ENCODE measurements at places on chromosomes 16 and 17.

DNA sequence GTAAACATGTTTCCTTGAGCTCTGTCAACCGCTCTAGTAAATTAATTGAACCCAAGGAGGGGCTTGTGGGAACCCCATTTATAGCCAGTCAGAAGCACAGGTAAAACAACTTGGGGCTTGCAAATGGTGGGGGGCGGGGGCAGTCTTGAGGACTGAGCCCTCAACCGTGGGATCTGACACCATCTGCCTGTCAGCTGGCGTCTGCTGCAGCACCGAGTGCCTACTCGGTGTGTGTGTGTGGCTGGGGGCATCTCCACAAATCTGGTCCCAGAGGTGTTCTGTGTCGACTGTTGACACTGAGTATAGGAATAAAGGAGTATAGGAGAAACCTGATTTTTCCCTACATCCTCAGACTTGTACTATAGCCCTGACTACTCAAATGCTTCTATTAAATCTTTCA is 20.6 kb downstream of the CREBBP start:
- no peak for DNase-seq

- no peak for DNase-seq
Measured at GRCh38 chr17:50465171-50465570, 3.5 kb downstream of the CHAD start.

DNA sequence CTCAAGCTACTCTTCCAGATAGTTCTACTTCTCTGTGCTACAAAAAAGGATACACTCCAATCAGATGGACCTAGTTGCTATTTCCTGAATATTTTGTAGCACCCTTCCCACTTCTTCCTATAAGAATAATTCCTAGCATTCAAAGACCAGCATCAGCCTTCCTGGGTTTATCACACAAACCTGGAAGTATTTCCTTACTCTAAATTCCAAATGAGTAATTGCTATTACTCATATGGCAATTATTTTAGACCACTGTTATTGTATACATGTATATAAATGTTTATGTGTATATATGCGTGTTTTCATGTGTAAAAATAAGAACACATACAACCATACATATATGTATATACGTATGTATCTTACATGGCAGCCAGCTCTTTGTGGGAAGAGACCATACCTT is 130.6 kb downstream of the MYO1D start:
- DNase-seq = no peak

DNA sequence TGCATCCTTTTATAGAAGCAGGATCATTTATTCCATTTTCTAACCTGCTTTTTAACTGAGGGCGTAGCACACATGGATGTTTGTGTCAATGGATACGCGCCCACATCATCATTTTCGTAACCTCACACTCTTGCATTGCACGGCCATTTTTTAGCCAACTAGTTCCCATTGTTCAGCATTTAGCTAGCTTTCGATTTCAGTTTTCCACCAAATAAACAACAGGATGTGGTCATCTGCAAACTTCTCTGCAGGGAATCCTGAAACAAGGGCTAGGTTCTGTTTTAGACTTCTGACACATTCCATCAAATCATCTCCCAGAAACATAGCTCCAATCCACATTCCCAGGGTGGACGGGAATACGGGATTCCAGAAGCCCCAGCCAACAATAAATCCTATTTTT is 6.4 kb downstream of the CYB561 start:
- no peak for DNase-seq

- DNase-seq = no peak
Measured at GRCh38 chr16:27717726-27718125, 167.8 kb downstream of the KATNIP start.

GRCh38 chr17:76670020-76670717 is 26.6 kb upstream of the ST6GALNAC1 start:
- DNase-seq = no peak

DNA sequence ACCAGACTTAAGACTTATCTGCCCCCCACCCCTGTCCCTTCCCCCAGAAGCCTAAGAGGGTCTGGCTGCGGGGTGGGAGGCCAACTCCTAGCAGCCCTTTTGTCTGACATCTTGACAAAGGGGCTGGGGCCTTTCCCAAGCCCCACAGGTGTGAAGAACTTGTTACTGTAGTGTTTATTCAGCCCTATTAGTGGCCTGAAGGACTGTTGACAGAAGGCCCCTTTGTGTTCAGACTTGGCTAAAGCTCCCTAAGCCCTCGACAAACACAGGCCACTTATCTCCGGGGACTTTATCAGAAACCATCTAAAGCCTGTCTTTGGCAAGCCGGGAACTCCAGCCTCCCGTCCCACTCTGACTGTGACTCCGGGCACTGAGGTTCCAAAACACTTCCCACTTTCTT is 129.8 kb downstream of the NTN1 start:
- DNase-seq = peak; percentile 5

GRCh38 chr16:48918520-48919258 is 308.7 kb upstream of the N4BP1 start:
- DNase-seq = no peak

GRCh38 chr16:50724306-50724705 is 17.6 kb upstream of the CYLD start:
- DNase-seq = no peak

GRCh38 chr17:5198472-5198871 is 6.8 kb upstream of the ZNF594 start:
- DNase-seq = no peak

DNA sequence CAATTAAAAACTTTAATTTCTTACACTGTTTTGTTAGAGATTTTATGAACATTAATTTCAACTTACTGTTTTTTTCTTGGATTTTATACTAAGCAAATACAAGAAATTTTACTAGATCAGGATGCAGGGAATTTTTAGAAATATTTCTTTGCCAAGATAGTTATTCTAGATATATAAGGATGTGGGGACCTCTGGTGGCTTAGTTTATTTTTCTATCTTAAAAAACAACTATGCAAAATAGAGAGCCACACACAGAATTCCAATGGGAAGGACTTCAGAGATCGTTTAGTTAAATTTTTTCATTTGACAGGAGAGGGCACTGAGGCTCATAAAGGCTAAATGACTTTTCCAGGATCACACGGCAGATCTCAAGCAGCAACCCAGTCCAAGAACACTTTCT is 23.0 kb upstream of the CAPNS2 start:
- DNase-seq = no peak

- no peak for DNase-seq
Measured at GRCh38 chr17:56603486-56604238, 10.2 kb downstream of the NOG start.

GRCh38 chr16:48681520-48681919 is 71.5 kb upstream of the N4BP1 start:
- no peak for DNase-seq

GRCh38 chr16:1787322-1788094 is 4.7 kb downstream of the NUBP2 start:
- no peak for DNase-seq

GRCh38 chr17:67421869-67422273 is 44.8 kb downstream of the PITPNC1 start:
- DNase-seq = no peak

GRCh38 chr17:6578491-6578890 is 22.1 kb upstream of the PITPNM3 start:
- DNase-seq = no peak

DNA sequence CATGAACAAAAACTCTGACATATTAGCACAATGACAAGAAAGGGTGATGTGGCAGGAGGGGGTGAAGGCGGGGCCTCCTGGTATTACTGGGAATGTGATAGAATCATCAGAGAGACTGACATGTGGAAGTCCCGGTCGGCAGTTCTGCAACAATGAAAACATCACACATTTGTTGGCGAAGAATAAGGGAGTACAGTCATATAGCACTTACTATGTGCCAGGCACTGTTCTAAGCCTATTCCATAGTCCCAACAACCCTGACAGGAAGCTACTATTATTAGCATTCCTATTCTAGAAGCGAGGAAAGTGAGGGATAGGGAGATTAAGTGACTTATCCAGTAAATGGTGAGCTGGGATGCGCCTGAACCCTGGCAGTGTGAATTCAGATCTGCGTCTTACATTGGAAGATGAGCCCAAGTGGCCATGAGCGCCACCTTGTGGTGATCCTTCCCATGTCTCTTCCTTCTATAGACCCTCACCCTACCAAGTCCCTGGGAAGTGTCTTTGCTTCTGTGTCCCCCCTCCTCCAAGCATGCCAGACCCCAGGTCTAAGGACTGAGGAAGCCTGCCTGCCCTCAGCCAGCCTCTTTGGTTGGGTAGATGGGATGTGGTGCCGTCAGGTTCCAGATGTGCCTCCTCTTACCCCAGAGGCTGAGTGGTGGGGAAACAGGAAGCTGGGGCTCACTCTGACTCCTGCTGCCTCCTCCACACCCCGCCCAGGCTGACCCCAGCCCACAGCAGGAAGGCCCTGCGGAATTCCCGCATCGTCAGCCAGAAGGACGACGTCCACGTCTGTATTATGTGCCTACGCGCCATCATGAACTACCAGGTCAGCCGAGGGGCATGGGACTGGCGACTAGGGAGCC is 14.0 kb downstream of the FMNL1 start:
- peak; percentile 85 for DNase-seq

DNA sequence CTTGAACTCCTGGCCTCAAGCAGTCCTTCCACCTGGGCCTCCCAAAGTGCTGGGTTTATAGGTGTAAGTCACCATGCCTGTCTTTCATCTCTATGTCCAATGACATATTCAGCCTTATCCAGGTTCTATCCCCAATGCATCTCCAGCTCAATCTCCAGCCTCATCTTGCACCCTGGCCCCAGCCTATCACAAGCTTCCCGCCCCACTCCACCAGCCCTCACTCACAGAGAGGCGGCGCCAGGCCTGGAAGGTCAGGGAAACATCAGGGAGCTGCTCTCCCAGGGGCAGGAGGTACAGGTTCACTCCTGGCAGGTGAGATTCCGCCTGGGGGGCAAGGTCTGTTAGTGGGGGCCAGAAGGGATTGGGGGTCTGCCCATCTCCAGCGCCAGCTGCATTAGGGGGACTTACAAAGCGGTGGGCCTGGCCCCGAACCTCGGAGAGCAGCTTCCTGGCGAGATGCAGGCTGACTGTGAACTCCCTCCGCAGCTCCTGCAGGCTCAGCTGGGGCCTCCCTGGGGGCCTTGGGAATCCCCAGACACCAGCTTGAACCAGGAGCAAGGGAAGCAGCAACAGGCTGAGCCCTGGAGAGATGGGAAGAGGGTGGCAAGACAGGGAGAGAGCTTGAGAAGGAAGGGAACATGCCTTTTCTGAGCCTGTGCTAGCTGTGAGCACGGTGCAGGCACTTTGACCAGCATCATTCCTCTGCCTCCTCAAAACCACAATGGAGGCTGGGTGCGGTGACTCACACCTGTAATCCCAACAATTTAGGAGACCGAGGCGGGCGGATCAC is 3.0 kb downstream of the IL27 start:
- no peak for DNase-seq

GRCh38 chr16:80639636-80640035 is 98.8 kb downstream of the DYNLRB2 start:
- no peak for DNase-seq

DNA sequence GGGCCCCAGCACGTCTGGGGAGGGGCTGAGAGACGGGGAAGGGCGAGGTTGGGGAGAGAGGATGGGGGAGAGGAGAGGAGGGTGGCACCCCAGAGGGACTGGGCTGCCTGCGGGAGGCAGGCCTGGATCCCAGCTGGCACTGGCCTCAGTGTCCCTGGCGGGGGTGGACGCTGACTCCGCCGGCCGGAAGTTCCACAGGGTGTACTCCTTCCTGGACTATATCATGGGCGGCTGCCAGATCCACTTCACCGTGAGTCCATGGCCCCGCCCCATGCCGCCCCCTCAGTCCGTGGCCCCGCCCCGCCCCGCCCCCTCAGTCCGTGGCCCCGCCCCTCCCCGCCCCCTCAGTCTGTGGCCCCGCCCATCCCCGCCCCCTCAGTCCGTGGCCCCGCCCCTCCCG is 11.3 kb downstream of the CPNE7 start:
- no peak for DNase-seq

- peak; percentile 36 for DNase-seq
Measured at GRCh38 chr17:18166894-18167293, 16.7 kb upstream of the ALKBH5 start.

DNA sequence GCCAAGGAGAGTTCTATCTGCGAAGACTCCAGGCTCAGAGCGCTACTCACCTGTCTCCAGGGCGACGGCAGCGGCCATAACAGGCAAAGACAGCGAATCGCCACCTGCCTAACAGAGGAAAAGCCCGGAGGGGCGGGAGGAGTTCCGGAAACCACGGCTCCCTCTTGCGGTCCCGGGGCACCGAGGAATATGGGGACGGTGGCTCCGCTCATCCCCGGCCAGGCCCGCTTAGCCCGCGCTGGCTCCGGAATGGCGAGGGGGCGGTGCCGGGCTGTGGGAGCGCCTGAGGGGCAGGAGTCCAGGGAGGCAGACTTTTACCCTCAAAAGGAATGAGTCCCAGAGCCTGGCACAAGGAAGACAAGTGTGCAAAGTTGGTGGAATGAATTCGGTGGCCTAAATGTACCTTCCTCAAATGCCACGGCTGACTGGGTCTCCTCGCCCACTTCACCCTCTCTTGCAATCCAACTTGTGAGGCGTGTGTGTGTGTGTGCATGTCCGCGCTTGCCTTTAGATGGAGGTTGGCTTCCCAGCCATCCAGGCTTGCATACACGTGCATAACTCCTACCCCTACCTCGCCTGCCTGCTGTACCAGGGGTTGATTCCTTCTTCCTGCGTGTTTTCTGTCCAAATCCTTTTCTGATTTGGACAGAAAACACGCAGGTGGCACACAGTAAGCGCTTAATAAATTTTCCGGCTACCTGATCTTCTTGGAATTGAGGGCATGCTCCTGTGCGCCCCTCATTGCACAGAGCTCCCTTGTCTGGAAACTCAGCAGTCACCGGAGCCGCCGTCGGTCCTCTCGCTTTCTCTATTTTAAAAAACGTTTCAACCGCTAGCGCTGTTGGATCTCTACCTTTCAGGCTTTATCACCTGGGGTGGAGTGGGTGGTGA is 3.5 kb downstream of the C17orf100 start:
- DNase-seq = no peak

DNA sequence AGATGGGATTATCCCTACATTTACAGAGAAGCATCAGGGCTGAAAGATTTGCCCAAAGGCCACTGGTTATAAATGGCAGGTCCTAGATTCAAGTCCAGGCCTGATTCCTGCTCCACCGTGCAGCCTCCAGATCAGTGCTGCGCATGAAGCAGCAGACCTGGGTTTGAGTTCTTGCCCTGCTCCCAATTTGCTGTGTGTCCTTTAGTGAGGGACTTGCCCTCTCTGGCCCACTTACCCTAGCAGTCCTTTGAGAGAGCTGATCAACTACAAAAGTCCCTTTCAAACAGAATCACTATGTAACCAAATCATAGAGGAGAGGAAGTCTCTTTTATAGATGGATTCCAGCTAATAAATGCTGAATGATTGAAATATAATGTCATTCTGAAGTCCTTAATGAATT is 200.4 kb downstream of the RAB11FIP4 start:
- DNase-seq = no peak

GRCh38 chr16:70417661-70418060 is 21.2 kb downstream of the ST3GAL2 start:
- DNase-seq = no peak

DNA sequence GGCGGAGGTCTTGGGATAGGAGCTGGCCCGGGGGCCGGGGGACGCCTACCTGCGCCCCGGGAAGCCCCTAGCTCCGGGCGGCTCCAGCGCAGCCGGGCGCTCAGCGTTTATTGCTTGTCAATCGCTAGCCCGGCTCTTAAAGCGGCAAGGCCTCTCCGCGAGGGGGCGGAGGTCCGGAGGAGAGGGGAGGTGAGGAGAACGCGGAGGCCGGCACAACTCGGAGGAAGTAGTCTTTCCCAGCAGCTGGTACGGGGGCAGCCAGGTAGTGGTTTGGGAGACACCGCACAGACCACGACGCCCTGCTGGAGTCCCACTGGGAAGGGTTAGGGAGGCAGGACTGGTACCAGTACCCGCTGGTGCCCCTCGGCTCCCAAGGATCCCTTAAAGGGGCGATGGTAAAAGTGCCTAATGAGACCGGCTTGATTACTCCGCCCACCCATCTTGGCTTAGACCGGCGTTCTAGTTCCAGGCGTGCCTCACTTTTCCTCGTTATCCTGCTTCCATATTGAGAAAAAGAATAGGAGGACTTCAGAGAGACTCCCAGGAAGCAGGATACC is at the start of gene MPP2:
Gene MPP2, minus strand, starts transcription at position 112 of the 557 bp plus-strand sequence. CDS start 3,076 bp downstream, outside the sequence.
- DNase-seq = peak; percentile 88

All from HAP-1 (cell line).